ENCODE measurements at places on chromosomes 3 and 15. TPM values are rescaled to one million over a fixed set of nuclear protein-coding genes. Genes with fewer than 3 reads are reported as not detected.
A peak's percentile ranks its signal among the peaks of the same experiment; 100 is the strongest.

Gene PATL2
- 19.8 TPM for total RNA-seq

Gene BTLA
- total RNA-seq: 49.8 TPM

Gene RTP1
- total RNA-seq: not detected

Gene MEIS2
- total RNA-seq: 0.24 TPM

Gene CDV3
- total RNA-seq: 227 TPM

- peaks cover 26% of the 10 kb centered on the region for H3K27me3 ChIP-seq
- H3K4me1 ChIP-seq: no peaks in the 10 kb centered on the region
- DNase-seq: no peak
These were observed 4.1 kb upstream of the ACTC1 start for GRCh38 chr15:34799149-34800101.

DNA sequence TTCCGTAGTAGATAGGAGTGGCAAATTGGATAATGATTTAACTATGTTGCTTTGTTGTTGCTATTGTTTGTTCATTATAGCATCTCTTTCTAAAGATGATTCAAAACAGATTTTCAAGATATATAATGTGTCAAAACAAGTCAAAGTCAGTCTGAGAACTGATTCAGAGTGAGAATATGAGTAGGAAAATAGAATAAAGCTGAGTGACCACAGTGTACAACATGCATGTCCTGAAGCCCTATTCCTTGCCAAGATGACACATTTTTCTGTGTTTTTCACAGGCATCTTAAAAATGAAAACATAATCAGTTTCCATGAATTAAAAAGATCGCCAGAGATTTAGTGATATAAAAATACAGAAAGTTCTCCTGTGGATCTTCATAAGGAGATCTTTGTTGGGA is 57.0 kb upstream of the THRB start:
- no peaks in the 10 kb centered on the region for H3K36me3 ChIP-seq
- no peak overlapping the region for H3K4me3 ChIP-seq
- H3K27ac ChIP-seq: no peak overlapping the region
- peaks cover 2% of the 10 kb centered on the region for H3K27me3 ChIP-seq

DNA sequence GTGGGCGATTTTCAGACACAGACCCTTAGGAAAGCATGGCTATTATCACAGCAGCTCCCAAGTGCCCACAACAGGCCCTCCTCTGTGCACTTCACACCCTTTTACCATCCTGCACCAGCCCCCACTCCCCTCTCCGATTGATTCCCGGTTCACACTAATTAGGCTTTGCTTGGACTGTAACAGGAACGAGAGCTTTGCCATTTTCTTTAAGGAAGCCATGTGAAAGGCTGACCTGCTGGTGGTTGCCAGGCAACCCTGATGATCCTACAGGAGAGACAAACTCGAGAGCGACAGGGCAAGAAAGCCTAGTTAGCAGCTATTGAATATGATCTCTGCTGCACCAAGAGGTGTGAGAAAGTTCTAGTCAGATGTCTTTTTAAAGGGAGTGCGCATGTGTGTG is 28.2 kb upstream of the DET1 start:
- no peaks in the 10 kb centered on the region for H3K36me3 ChIP-seq
- H3K4me1 ChIP-seq: no peaks in the 10 kb centered on the region
- H3K4me3 ChIP-seq: no peak overlapping the region
- H3K27ac ChIP-seq: no peak overlapping the region
- DNase-seq: no peak

GRCh38 chr3:56882896-56883295 is 81.1 kb upstream of the ARHGEF3 start:
- no peak overlapping the region for H3K27ac ChIP-seq
- no peak for DNase-seq
- H3K4me3 ChIP-seq: no peak overlapping the region
- H3K27me3 ChIP-seq: no peaks in the 10 kb centered on the region
- no peaks in the 10 kb centered on the region for H3K36me3 ChIP-seq

- no peaks in the 10 kb centered on the region for H3K27me3 ChIP-seq
- DNase-seq: no peak
These were observed 90.7 kb downstream of the IMPG2 start for GRCh38 chr3:101229681-101230080.

DNA sequence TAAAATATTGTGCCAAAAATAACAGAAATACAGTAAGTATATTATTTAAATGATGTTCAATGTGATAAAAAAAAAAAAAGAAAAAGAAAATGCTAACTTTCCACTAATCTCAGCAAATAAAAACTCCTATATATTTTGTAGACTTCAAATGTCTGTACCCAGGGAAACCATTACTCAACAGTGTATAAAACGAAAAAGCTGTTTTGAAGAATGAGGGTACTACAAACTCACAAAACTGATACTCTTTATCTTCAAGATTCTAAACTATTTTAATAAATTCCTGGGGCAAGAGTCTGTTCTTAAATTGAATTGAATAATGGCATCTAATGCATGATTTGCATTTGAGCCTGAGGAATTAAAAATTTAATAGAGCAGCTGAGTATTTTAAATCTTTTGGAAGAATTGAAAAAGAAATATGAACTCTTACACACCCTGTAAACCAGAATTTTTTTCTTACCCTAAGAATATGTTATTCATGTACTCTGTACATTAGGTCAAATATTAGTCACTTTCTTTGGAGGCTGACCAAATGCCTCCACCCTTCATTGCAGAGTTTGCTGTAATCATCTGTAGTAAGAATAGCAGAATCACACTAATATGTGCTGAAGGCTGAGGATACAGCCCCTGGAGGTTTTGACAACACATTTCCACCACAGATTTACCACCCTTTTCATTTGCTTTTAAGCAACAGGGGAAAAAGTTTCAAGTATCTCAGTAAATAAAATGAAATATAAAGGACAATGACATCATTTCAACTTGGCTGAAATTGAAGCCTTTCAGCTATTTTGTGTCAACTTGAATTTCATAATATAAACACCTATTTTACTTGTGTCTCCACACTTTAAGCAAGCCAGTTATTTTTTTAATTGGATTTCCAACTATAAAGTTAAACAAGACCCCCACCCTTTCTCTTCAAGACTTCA is 79.7 kb downstream of the FBN1 start:
- DNase-seq: no peak
- peaks cover 3% of the 10 kb centered on the region for H3K27me3 ChIP-seq
- no peak overlapping the region for H3K27ac ChIP-seq
- no peaks in the 10 kb centered on the region for H3K36me3 ChIP-seq
- no peak overlapping the region for H3K4me3 ChIP-seq

DNA sequence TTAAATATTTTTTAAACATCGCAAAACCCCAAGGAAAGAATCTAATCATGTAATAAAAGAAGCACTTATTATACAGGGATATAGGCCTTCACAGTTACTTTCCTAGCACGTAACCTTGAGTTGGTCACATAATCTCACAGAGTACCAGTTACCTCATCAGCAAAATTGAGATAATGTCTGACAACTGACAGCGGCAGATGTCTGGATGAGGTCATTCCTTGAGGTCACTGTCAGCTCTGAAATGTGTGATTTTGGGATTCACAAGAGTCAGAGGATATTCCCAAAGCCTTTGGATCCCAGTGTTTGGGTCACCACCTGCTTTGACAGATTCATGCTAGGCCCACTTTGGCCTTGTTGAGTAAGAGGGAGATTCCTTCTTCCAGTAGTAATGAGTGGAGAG is 151.4 kb upstream of the SEMA6D start:
- no peak overlapping the region for H3K4me3 ChIP-seq
- no peak overlapping the region for H3K27ac ChIP-seq
- H3K27me3 ChIP-seq: no peaks in the 10 kb centered on the region
- no peaks in the 10 kb centered on the region for H3K36me3 ChIP-seq

DNA sequence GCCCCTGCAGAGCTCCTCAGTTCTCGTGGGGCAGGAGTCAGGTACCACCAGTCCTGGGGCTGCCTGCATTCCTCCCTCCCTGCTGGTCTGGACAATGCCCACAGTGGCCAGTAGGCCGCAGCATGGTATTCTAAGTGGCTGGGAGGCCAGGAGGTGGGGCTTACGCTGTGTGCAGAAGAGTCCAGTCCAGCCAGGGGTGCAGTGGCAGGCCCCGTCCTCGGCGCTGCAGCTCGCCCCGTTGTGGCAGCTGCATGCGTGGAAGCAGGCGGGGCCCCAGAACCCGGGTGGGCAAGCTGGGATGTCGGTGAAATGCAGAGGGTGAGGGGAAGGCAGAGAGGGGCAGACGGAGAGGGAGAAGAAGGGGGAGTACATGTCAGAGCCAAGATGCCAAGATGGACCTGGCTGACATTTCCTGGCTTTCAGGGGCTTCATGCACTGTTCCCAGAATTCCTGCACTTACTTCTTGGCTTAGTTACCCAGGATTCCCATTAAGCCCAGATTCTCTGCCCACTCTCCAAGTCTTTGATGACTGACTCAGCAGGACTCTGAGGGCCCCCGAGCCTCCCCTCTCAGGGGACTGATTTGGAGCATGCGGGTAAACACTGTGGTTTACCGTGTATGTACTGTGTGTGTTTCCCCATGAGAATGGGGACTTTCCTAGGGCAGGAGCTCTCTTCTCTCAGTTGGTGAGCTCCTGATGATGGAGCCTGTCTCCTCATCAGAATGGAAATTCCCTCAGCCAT is 47.5 kb downstream of the RAB11A start:
- H3K4me3 ChIP-seq: peak overlapping the region; percentile 69
- DNase-seq: peak; percentile 64
- peaks cover 4% of the 10 kb centered on the region for H3K36me3 ChIP-seq
- no peaks in the 10 kb centered on the region for H3K27me3 ChIP-seq
- peaks cover 72% of the 10 kb centered on the region for H3K4me1 ChIP-seq
- peak overlapping the region; percentile 64 for H3K27ac ChIP-seq

GRCh38 chr3:158093526-158093925 is 12.7 kb downstream of the SHOX2 start:
- H3K4me3 ChIP-seq: no peak overlapping the region
- peaks cover 7% of the 10 kb centered on the region for H3K36me3 ChIP-seq
- peaks cover 62% of the 10 kb centered on the region for H3K27me3 ChIP-seq
- no peak overlapping the region for H3K27ac ChIP-seq
- no peak for DNase-seq

DNA sequence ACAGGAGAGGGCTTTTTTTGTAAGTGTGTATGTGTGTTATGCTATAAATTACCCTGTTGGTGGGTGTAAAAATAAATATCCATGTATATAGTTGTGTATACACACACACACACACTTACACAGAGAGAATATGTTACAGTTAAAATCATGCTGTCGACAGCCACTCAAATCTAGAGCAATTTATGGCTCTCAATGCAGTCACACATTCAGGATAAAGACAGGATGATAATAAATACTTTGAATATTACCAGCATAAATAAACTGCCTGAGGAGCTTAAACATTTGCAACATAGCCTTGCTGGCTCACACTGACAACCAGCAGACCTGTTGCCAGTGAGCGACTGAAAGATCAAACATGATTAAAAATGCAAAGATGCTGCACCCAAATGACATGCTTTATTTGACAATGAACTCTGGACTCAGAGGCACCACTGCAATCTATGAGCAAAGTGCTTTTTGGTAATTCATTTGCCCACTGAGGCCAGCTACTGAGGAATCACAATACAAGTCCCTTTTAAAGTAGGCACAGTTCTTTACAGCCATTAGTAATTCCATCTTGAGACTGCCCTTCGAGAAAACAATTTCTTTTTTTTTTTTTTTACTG is 458.9 kb downstream of the FHIT start:
- H3K36me3 ChIP-seq: no peaks in the 10 kb centered on the region
- H3K27me3 ChIP-seq: no peaks in the 10 kb centered on the region
- H3K4me3 ChIP-seq: no peak overlapping the region
- no peak for DNase-seq
- H3K27ac ChIP-seq: no peak overlapping the region

DNA sequence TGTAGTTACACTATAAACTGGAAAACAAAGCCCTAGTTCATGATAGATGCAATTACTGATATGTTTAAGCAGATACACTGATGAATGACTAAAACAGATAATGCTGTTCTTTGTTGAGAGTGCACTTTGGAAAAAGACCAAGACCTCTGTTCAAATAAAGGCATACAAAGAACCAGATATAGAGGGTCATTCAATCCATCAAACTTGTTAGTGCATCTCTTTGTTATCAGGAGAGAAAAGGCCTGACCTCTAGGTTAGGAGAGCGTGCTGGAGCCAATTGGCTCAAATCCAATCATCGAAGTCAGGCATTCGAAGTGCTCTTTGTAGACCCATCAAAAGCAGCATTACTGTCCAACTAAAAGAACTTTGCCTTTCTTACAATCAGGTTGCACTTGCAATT is 124.2 kb downstream of the TFG start:
- H3K4me1 ChIP-seq: no peaks in the 10 kb centered on the region
- no peak overlapping the region for H3K4me3 ChIP-seq
- no peak for DNase-seq
- H3K36me3 ChIP-seq: no peaks in the 10 kb centered on the region
- no peak overlapping the region for H3K27ac ChIP-seq

- no peaks in the 10 kb centered on the region for H3K27me3 ChIP-seq
- H3K27ac ChIP-seq: no peak overlapping the region
- H3K4me3 ChIP-seq: no peak overlapping the region
- no peak for DNase-seq
These were observed 42.9 kb downstream of the CDIN1 start for GRCh38 chr15:36622197-36622795.

All from activated B cell treated with CpG ODN at 0.5 μM for 24 hours (primary cell).